ENCODE measurements at places on chromosomes 11 and 22.
A peak's percentile ranks its signal among the peaks of the same experiment; 100 is the strongest.

- no peak for DNase-seq
Measured at GRCh38 chr11:26143566-26144290, 188.2 kb upstream of the ANO3 start.

DNA sequence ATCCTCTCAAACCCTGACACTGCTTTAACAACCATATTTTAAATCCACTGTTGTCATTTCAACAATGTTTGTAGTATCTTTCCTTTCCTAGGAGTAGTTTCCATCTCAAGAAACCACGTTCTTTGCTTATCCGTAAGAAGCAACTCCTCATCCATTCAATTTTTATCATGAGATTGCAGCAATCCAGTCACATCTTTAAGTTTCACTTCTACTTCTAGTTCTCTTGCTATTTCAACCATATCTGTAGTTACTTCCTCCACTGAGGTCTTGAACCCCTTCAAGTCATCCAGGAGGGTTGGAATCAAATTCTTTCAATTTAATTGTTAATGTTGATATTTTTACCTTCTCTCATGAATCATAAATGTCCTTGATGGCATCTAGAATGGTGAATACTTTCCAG, 22.4 kb downstream of the CCDC82 start:
- DNase-seq = peak; percentile 41

DNA sequence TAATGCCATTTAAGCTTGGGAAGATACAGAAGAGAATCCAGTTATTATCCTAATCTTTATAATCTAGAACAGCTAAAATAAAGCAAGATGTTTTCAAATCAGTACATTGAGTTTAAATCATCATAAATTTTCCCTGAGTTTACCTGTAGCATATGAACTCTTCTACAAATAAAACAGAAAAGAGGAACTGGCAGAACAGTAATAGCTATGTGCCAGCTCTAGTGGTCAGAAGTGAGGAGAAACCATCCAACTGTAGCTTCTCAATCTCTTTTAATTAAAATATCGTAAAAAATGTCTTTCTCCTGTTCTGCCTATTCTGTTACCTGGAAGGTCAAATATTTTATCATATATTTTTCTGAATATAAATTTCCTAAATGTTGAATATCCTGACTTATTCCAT, 266.9 kb downstream of the SOX6 start:
- DNase-seq = no peak

GRCh38 chr11:84541731-84542340, 1085.3 kb downstream of the DLG2 start:
- DNase-seq = no peak

DNA sequence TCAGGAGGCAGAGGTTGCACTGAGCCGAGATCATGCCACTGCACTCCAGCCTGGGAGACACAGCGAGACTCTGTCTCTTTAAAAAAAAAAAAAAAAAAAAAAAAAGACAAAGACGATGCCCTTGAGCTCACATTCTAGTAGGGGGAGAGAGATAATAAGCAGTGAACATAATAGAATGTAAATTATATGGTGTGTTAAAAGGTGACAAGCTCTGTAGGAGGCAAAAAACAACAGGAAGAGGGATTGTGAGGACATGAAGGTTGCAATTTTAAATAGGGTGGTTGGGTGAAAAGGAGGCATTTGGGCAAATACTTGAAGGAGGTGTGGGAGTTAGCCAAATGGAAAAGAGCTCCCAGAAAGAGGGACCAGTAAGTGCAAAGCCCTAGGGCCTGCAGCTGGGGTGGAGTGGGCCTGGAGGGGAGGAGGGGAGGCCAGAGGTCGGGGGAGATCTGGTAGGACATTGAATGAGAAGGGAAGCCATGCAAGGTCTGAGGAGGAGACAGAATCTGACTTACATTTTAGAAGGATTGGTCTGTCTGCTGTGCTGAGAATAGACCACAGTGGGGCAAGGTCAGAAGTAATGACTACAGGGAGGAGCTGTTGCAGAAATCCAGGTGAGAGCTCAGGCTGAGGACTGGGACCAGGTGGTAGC, 26.6 kb downstream of the P2RY2 start:
- no peak for DNase-seq

GRCh38 chr22:49545606-49546005, 282.1 kb downstream of the BRD1 start:
- no peak for DNase-seq

DNA sequence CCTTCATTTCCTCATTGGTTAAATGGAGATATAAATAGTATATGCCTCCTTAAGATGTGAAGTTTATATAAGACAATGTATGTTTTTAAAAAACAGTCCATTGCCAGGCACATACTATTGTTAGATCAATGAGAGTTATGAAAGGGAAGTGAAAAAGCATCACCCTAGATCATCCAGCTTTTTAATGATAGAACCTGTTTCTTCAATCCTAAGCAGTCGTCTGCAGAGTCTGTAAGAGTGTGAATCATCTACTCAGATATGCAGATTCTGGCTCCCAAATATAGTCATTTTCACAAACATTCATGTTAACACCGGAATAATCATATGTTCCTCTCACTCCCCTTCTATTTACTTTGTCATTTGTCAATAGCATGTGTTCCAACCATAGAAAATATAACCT, 65.3 kb upstream of the SLN start:
- no peak for DNase-seq

DNA sequence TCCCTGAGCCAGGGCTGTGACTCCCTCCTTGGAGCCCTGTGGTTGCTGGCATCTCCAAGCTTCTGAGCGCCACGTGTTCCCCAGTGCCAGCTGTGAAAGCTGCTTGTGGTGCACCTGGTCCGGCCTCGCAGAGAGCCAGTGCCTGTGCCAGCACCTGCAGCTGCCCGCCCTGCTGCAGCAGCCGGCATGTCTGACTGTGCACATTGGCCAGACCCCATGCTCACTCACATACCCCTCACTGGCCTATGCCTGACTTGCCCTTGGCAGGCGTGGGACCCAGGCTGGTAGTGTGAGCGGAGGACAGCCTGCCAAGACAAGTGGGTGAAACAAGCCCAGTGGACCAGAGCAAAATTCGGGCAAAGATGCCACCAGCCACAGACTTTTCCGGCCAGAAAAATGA, 9.8 kb downstream of the MRPL48 start:
- DNase-seq = no peak

DNA sequence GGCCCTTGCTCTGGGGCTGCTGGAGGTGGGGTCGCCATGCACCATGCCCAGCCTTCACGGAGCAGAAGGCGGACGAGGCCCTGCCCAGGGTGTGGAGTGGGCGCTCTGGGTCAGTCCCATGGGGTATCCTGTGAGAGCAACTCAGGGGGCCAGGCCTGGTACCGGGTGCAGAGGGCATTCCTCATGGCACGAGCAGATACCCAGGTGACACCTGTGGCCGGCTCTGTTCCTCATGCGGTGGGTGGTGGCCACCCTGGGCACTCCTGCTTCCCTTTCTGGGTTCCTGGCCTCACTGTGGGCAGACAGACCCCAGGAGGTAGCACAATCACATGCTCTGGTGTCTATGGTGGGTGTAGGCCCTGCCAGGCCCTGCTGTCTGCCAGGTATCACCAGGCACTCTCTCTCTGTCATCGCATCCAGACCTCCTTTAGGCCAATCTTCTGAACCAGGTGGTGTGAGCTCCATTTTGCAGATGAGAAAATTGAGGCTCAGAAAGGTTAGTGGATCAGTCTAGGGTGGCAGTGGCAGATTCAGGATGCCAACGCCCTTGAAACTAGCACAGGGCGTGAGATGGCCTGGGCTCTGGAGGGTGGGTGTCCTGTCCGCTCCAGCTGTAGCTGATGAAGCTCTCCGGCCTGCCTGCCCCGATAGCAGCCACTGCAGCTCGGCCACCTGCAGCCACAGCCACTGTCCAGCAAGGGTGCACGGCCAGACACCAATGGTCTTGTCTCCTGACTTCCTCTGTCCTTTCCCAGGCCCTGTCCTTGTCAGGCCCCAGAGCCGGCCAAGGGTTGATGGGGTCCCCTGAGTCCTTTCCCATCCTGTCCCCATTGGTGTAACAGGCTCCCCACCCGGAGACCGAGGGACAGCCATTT, 15.1 kb downstream of the DGKZ start:
- no peak for DNase-seq

DNA sequence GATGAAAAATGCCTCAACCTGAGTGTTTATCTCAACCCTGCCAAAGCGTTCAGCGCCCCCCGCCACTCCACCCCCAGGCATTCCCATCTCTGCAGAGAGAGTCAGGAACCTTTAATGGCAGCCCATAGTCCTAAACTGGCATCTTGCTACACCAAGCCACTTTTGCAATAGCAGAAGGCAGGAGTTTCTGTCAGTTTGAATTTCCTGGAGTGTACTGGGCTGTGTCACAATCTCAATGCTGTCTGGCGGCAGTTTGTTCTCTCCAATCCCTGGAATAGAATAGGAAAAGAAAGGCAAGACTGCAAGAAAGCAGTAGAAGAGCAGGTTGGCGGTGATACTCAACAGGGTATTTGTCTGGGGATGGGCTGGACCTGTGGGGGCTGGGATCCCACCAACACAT, 32.9 kb upstream of the FLI1 start:
- no peak for DNase-seq

GRCh38 chr11:93059117-93059957, 89.9 kb downstream of the MTNR1B start:
- peak; percentile 34 for DNase-seq

DNA sequence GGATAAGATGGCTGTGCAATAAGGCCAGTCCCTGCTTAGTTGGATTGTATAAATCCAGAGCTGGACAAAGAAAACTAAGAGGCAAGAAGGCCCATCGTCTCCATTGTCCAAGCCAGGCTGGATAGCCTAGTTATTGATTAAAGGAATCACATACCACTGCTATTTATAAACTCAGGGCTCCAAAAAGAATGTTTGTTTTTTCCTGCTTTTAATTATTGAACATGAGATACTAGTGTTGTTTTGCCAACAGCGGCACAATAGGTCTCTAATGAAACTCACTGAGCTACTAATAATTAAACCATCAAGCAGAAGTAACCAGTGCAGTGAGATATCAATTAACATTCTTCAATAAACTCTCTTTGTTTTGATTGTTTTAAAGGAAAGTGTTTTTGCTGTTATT, 259.7 kb downstream of the INSC start:
- DNase-seq = no peak

DNA sequence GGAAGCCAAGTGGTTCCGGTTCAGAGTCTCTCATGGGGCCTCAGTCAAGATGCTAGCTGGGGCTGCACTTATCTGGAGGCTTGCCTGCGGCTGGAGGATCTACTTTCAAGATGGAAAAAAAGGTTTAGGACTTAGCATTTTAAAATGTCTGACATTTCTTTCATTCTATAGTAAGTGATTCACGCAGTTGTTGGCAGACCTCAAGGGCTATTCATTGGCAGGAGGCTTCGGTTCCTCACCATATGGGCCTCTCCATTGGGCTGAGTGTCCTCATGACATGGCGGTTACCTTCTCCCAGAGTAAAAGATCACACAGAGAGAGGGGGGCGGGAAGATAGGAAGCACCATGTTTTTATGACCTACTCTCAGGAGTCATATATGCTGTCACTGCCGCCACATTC, 298.0 kb upstream of the PLET1 start:
- DNase-seq = no peak

DNA sequence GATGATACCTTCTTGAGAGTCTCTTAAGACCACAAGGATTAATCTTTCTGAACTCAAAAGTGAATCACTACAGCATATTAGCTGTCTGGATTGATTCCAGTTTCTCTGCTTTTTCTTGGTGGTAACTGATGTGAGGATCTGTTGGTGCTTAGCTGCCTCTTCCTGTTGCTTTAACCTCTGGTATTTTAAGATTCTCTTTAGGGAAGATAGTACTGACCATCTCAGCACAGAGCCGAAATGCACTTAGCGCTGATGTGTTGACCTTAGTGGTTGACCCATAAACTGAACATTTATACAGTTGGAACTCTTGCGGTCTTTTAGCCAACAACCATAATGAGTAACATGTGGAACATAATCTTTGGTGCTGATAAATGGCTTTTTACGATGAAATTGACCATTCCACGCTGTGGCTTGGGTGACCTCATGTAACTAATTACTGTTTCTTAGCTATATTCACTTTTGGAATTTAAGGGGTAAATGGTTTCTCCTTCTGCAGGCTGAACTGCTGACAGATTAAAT, 33.7 kb downstream of the APLP2 start:
- DNase-seq = peak; percentile 24

- DNase-seq = no peak
Measured at GRCh38 chr11:93784935-93785360, 866 bp downstream of the MED17 start.

DNA sequence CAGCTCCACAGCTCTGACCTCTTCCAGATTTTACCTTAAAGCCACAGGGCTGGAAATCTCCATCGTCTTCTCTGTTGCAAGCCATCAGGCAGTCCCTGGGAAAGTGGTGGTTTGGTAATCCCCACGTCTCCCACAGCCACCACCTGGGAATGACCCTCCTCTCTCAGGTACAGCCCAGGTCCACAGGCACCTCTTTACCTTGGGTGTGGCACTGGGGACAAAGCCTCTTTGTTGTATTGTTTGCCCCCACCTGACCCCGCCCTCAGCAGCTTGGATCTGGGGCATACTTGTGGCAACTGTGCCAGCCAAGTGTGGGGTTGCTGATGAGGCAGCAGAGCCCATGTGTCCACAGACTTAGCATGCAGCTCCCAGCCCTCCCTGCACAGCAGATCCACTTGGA, 77.6 kb downstream of the LRRC32 start:
- no peak for DNase-seq

GRCh38 chr11:87263264-87263838, 225.6 kb downstream of the TMEM135 start:
- no peak for DNase-seq

GRCh38 chr11:111788051-111788450, 21.9 kb upstream of the PPP2R1B start:
- DNase-seq = no peak

DNA sequence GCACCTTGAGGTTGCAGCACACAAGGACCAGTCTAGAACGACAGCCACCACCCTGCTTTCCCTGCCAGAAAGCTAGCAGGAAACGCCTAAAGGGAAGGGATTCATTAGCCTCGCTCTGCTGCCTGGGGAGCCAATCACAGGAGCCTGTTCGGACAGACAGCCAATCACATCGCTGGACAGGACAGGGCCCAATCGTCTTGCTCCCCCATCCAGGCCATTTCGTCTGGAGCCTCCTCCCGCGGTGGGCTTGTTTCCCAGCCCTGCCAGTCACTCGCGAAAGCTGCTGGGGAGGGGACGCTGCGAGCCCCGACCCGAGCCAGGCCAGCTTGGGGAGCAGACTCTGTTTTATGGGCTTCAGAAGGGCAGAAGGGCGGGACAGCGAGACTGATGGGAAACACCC, 79.8 kb upstream of the NCAM1 start:
- DNase-seq = no peak

DNA sequence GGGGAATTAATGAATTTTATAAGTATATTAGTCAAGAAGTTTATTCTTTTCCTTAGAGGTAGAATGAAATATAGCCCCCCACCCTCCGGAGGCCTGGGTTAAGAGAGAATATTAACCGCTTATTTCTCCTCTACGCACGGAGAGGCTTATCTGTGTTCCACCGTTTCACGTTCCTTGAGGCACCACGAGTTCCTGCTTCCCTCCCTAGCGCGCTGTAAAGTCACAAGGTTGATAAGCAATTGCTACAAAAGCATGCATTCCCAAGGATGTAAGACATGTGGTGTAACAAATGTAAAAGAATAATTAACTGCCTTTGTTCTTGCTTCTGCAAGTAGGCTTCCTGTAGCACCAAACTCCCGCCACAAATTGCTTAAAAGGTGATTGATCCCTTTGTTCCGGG, 1.5 kb upstream of the ANKRD42 start:
- DNase-seq = peak; percentile 94

GRCh38 chr22:45992737-45993136, 15.8 kb upstream of the WNT7B start:
- DNase-seq = no peak

GRCh38 chr22:46148816-46149511, 1.4 kb upstream of the PPARA start:
- DNase-seq = no peak

- no peak for DNase-seq
Measured at GRCh38 chr11:68199295-68199987, 13.7 kb downstream of the KMT5B start.

Data from OCI-M1 (cell line).